ENCODE measurements at places on chromosomes 11 and 22. TPM values are rescaled to one million over a fixed set of nuclear protein-coding genes. Genes with fewer than 3 reads are reported as not detected.
A peak's percentile ranks its signal among the peaks of the same experiment; 100 is the strongest.

GRCh38 chr11:112965656-112966055 is 4.4 kb downstream of the NCAM1 start:
- peaks cover 29% of the 10 kb centered on the region for H3K27me3 ChIP-seq
- H3K4me3 ChIP-seq = no peak overlapping the region
- no peak for DNase-seq
- no peak overlapping the region for H3K27ac ChIP-seq
- peaks cover 76% of the 10 kb centered on the region for H3K4me1 ChIP-seq
- H3K36me3 ChIP-seq = no peaks in the 10 kb centered on the region

FOXRED2 gene
- 2.5 TPM for polyA plus RNA-seq

DNA sequence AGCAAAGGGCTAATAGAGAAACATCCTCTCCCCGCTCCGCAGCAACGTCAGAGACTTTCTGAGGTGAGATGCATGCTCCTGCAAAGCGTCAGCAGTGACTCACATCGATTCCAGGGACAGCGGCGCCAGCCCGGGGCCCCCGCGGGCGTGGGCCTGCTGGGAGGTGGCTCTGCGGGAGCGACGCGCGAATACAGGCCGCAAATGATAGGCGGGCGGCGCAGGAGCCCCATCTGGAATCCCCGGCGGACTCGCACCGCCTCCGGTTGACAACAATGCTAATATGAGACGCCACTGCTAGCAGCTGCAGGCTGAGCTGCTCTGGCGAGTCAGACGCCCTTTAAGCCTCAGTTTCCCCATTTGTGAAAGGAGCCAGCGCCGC is 557 bp downstream of the RANGAP1 start:
- H3K27ac ChIP-seq = peak overlapping the region; percentile 88
- peaks cover 14% of the 10 kb centered on the region for H3K36me3 ChIP-seq
- DNase-seq = peak; percentile 62
- peak overlapping the region; percentile 94 for H3K4me3 ChIP-seq
- peaks cover 38% of the 10 kb centered on the region for H3K4me1 ChIP-seq

DNA sequence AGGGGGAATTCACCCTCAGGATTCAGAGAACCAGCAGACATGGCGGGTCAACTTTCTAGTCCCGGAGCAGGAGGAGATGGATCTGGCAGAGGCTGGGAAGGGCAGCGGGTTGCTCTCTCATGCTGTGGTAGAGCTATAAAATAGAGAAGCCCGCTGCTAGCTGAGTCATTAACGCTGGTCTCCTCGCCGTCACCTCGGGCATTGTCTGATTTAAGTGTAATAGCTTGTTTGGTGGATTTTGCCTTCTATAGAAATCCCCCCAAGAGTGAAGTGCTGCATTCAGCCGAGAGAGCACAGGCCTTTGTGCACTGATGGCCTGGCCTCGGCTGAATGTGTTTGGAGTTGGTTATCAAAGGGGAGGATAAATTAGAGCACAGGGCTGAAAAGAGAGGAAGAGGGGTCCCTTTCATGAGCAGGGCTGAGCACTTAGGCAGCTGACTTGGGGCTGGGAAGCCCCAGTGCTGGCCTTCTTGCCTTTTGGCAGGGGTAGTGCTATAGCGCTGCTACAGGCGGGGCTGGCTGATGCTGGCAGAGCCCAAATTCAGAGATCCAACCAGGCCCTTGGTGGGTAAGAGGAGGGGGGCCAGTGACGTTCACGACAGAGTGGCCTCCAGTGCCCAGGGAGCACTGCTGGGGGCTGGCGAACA is 161.1 kb upstream of the CADM1 start:
- H3K36me3 ChIP-seq = no peaks in the 10 kb centered on the region
- H3K27me3 ChIP-seq = peaks cover 6% of the 10 kb centered on the region
- peaks cover 1% of the 10 kb centered on the region for H3K4me1 ChIP-seq
- H3K4me3 ChIP-seq = no peak overlapping the region
- no peak for DNase-seq
- H3K27ac ChIP-seq = no peak overlapping the region

DNA sequence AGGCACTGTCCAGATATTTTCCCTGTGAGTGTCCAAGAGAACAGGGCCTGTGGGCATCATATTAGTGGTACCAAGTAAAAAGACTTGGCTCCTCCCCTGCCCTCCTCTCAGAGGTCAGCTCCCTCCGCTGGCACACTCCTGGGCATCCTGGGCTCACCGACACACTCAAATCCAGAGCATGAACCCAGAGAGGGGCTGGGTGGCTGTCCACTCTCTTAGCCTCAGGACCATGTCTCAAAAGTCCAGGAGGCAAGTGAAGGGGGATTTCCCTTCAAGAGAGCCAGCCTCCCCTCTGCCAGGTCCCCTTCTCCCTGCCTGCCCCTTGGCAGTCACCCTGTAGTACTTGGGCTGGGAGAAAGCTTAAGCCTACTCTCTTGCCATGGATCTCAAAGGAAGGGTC is 10.3 kb downstream of the BCL9L start:
- peaks cover 98% of the 10 kb centered on the region for H3K4me1 ChIP-seq
- no peaks in the 10 kb centered on the region for H3K36me3 ChIP-seq
- no peak for DNase-seq
- H3K27me3 ChIP-seq = no peaks in the 10 kb centered on the region

ARVCF gene
- polyA plus RNA-seq = 3.5 TPM

- H3K27me3 ChIP-seq = no peaks in the 10 kb centered on the region
- no peak overlapping the region for H3K27ac ChIP-seq
- DNase-seq = no peak
- peaks cover 93% of the 10 kb centered on the region for H3K36me3 ChIP-seq
Observed at GRCh38 chr22:17884084-17884483, 109.8 kb upstream of the BID start.

DNA sequence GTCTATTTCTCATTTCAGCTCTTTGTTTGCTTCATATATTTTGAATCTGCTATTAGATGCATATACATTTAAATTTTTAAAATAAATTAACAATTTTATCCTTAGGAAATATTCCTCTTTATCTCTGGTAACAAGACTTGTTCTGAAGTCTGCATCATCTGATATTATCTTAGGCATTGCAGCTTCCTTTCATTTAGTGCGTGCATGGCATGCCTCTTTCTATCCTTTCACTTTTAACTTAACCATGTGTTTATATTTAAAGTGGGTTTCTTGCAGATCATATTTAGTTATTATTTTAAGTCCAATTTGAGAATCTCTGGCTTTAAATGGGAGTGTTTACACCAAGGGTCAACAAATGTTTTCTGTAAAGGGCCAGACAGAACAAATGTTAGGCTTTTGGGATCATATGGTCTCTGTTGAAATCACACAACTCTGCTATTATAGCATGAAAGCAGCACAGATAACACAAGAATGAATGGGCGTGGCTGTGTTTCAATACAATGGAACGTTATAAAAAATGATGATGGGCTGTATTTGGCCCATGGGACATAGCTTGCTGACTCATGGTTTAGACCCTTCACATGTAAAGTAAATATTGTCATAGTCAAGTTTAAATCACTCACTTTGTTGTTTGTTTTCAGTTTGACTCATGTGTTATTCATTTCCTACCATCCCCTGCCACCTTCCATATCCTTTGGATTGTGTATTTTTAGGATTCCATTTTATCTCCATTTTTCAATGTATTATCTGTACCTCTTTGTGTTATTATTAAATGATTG is 83.9 kb upstream of the SNX19 start:
- H3K4me1 ChIP-seq = no peaks in the 10 kb centered on the region
- H3K36me3 ChIP-seq = no peaks in the 10 kb centered on the region
- H3K27ac ChIP-seq = no peak overlapping the region
- no peak for DNase-seq
- H3K4me3 ChIP-seq = no peak overlapping the region

GRCh38 chr11:117840881-117841550 is 16.5 kb upstream of the FXYD2 start:
- peaks cover 8% of the 10 kb centered on the region for H3K4me1 ChIP-seq
- H3K27me3 ChIP-seq = no peaks in the 10 kb centered on the region
- no peak overlapping the region for H3K27ac ChIP-seq
- no peak overlapping the region for H3K4me3 ChIP-seq
- DNase-seq = peak; percentile 2

DNA sequence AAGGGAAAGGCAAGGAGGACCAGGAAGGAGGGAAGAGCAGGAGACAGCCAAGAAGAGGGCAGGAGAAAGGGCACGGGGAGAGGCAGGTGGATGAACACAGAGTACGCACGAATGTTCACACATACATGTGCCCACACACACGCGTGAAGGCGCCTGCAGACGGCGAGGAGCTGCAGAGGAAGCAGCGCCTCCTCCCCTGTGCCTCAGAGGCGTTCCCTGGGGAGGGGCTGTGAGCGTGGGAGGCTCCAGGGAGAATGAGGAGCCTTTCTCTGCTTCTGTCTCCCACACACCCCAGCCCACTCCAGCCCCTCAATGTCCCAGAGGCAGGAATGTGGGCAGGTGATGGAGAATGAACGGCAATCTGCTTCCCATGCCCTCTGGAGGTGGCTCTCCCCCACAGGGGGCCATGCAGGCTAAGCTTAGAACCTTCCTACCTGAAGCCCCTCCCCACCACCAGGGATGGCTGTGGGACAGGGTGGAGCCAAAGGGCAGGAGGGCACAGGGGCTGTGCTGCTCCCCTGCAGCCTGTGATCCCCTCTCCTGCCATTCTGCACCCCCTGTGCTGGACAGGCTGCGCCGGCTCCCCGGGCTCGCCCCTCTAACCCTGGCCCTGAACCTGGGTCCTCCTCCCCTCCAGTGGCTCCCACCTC is 25.3 kb downstream of the PPM1F start:
- peaks cover 96% of the 10 kb centered on the region for H3K36me3 ChIP-seq
- H3K4me3 ChIP-seq = no peak overlapping the region
- H3K4me1 ChIP-seq = no peaks in the 10 kb centered on the region

ENTHD1 gene
- not detected for polyA plus RNA-seq

SLC29A2 gene
- polyA plus RNA-seq = 5.8 TPM

GRCh38 chr11:79390923-79391322 is 49.9 kb downstream of the TENM4 start:
- no peaks in the 10 kb centered on the region for H3K36me3 ChIP-seq
- no peaks in the 10 kb centered on the region for H3K27me3 ChIP-seq
